Brain (organoid and tissue), 16 donors: ENCODE measurements at places on chromosomes 5 and 9. TPM values are rescaled to one million over a fixed set of nuclear protein-coding genes. Genes with fewer than 3 reads are reported as not detected.
A peak's percentile ranks its signal among the peaks of the same experiment; 100 is the strongest.

- DNase-seq: no peak
These were observed 122.2 kb downstream of the CEMIP2 start for GRCh38 chr9:71646131-71646530.

- no peak for DNase-seq
These were observed 2.3 kb downstream of the DCANP1 start for GRCh38 chr5:135444881-135445280.

The LECT2 gene
- not detected for polyA plus RNA-seq

The CLIC3 gene
- 1.9 TPM for polyA plus RNA-seq

DNA sequence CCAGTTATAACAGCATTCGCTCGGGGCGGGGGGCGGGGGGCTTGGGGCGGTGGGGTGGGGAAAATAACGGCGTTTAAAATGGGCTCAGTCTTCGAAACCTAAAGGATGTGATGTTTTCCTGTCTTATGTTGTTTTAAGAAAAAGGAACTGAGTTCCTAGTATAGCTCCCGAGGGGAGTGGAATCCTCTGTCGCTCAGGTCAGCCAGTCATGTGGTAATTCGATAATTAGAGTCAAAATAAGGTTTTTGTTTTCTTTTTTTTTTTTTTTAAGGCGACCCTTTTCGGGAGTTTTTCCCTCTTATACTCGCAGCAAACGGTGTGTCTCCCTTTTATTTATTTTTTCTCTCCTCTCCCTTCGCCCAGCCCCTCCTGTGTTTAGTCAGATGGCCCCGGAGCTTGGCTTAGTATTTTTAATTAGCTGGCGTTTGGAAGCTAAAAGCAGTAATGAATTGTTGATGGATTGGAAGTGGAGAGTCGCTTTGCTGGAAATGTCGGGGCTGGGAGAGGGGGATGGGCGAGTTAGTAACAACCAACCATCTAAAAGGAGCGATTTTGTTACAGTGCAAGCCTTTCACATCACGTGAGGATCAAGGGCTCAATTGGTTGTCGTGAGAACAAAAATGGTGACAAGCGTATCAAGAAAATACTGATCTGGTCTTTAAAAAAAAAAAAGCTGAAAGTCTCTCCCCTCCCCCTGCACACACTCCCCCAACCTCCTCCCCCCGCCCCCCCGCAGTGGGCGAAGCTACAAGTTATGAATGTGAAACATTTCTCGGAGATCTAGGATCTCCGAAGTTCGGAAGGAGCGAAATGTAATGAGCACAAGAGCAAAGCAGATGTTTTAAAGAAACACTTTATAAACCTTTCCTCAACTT, 714 bp upstream of the ZNF608 start:
- DNase-seq: peak; percentile 98

DNA sequence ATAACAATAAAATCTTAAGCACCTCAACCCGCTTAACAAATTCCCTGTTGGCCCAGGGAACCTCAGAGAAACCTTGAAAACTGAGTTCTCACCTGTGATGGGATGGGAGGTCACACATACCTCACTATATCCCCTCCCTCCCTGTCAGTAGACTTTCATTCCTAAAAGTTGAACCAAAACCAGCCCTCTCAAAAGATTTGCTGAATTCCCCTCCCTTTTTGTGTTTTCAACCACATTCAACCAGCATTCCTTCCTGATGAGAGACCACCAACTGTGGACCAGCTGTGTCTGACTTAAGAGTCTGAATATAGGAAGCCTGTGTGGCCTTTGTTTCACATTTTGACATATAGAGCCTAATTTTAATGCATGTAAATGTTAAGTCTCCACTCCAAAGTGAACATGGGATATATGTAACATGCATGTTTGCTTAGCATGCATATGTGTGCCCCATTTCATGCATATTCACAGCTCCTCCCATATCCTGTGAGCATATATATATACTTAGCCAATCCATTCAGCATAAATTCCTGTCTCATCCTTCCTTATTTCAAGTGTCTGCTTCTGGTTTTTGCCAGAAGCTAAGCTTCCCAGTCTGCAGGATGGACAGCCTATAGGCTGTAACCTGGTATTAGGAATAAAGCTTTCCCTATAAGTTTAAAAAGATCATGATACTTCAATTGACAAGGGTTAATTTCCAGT, 604.6 kb downstream of the PTPRD start:
- peak; percentile 31 for DNase-seq

DNA sequence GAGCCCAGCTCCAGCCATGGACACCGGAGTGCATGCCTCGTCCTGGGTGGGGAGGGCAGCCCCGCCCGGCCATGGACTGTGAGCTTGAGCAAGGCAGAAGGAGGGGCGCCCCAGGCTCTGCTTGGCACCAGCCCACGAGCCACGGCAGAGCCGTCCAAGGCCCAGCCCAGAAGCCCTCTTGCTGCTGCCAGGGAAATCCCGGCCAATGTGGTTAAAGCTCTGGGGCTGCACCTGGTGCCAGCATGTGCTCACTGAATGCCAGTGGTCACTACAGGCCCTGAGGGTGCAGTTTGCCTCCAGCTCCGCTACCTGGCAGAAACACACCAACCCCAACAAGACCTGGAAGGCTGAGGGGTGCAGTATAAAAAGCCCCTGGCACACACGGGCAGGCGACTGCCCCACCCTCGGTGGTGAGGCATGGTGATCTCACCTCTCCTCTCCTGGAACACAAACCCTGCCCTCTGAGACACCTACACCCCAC, 11.8 kb downstream of the BRD3 start:
- DNase-seq: peak; percentile 28

DNA sequence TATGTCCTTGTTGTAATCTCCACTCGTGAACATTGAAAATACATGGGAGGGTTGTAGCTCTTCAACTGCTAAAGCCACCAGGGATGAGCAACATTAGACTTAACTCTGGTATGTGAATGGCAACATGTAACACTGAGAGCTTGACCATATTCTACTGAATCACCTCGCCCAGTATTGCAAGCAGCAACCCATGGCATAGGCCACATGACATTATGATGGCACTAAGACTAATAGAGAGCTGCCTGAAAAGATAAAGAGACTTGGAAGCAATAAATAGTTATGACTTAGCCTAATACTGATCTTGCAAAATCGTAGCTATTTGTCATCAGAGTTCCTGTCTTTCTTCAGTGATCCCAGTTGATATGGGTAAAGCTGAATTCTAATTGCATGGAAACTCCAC, 108.4 kb upstream of the NREP start:
- DNase-seq: no peak

DNA sequence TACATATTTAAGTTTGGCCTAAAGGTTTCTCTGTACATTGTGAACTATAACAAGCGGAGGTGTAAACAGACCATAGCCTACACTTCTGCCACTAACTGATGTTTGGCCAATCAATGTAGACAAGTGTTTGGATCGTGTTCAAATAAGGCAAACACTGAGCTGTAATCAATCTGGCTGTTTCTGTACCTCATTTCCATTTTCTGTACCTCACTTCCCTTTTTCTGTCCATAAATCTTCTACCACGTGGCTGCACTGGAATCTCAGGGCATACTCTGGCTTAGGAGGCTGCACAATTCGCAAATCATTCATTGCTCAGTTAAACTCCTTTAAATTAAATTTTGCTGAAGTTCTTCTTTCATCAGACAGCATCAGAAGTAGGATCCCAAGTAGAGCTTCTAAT, 140.9 kb downstream of the SLC25A46 start:
- no peak for DNase-seq

The TMEM171 gene
- 2.1 TPM for polyA plus RNA-seq

The PCDHA9 gene
- polyA plus RNA-seq: not detected

- DNase-seq: no peak
These were observed 297.1 kb downstream of the FBXL7 start for GRCh38 chr5:15797116-15797515.

The ZNF354B gene
- polyA plus RNA-seq: 0.58 TPM

DNA sequence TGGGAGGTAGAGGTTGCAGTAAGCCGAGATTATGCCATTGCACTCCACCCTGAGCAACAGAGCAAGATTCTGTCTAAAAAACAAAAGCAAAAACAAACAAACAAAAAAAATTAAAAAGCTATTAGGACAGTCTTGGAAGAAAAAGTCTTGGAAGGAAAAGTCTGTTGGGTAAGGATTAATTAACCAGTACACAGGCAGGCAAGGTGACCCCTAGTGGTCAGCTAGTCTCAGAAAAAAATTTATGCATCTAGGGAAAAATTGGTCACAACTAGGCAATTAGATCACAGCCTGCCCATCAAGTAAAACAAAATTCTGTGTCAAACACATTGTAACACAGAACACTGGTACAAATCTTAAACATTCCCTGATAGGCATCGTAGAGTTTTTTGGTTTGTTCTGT, 6.7 kb upstream of the ANKRD18B start:
- DNase-seq: peak; percentile 24

GRCh38 chr5:19605846-19606407, 382.1 kb downstream of the CDH18 start:
- no peak for DNase-seq

DNA sequence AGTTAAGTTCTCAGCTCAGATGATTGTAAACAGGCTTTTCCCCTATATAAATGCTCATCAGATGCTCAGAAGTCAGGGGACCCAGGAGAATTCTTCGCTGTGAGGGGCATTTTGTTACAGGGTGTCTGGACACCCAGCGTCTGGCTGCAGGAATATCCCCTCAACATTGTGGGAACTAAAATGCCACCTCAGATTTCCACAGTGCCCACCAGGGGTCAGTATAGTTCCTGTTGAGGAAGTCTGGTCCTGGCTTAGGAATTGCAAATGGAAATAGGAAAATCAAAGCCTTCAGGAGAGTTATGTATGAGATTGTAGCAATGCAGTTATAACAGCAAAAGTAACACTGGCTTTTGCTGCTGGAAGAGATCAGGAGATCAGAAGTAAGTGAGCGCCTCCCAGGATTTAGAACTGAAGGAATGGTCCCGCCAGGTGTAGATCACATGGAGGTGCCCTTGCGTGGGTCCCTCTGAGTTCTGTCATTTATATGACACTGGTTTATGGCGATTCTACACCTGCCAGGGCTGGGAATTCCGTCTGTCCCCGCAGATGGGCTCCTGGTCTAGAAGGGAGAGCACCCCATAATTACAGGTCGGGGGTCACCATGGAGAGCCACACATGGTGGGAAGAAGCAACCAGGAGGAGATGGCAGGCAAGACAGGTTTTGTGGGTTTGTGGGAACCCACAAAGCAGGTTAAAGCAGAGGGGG, 47.1 kb upstream of the CTSL start:
- DNase-seq: peak; percentile 93

The OR13J1 gene
- not detected for polyA plus RNA-seq

DNA sequence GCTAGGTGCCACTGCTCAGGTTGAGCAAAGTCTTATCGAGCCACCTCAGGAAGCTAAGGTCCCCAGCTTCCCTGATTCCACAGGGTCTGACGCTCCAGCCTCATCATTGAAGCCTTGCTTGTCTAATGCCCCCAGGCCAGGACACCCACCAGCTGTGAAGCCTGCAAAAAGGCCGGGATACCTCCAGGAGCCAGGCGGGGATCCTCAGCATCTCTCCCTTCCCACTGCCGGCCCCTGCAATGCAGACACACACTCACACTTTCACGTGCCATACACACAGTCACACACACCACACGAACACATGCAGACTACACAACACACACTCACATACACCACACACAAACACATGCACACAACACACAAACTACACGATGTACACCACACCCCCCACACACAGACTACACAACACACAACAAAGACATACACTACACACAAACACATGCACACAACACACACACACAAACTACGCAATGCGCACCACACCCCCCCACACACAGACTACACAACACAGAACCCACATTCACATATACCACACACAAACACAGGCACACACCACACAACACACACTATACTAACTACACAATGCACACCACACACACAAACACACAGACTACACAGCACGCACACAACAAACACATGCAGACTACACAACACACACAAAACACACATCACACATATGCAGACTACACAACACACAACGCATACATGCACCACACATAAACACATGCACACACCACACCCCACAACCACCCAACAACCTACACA, 17.8 kb upstream of the S1PR3 start:
- no peak for DNase-seq

DNA sequence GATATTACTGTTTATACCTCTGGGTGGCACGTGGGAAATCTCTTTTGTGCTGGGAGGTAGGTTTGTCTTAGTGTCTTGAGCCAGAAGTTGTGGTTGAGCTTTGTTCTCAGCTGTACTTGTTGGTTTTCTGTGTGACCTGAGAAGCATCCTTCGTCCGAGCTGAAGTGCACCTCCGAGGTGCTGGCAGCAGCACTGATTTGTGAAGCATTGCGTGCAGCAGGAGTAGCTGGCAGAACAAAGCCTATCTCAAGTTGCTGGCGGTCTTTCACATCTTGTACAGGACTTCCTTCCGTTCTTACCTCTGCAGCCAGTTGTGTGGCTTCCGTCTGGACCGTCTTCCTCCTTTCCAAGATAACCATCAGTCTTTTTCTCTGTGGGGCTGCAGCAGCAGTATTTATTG, 4.3 kb downstream of the PRRC2B start:
- no peak for DNase-seq

DNA sequence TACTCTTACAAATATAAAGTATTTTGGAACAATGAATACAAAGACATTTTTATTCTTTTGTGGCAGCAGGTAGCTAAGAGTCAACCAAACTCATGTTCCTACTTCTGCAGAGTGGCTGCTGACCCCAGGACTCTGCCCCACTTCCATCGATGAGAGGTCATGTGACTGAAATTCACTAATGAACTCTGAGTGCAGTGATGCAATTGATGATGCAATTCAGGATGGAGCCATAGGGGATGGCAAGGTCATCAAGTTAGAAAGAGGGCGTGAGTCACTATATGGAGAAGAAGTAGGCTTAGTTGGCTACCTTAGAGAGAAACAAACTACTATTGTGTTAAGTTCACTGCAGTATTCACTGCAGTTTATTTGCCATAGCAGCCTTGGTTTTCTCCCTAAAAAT, 340.4 kb downstream of the CTNND2 start:
- DNase-seq: no peak

The TIMD4 gene
- polyA plus RNA-seq: not detected

GRCh38 chr9:90637626-90638025, 5.0 kb downstream of the DIRAS2 start:
- DNase-seq: no peak

GRCh38 chr9:86486891-86487837, 133.0 kb upstream of the TUT7 start:
- DNase-seq: peak; percentile 81

DNA sequence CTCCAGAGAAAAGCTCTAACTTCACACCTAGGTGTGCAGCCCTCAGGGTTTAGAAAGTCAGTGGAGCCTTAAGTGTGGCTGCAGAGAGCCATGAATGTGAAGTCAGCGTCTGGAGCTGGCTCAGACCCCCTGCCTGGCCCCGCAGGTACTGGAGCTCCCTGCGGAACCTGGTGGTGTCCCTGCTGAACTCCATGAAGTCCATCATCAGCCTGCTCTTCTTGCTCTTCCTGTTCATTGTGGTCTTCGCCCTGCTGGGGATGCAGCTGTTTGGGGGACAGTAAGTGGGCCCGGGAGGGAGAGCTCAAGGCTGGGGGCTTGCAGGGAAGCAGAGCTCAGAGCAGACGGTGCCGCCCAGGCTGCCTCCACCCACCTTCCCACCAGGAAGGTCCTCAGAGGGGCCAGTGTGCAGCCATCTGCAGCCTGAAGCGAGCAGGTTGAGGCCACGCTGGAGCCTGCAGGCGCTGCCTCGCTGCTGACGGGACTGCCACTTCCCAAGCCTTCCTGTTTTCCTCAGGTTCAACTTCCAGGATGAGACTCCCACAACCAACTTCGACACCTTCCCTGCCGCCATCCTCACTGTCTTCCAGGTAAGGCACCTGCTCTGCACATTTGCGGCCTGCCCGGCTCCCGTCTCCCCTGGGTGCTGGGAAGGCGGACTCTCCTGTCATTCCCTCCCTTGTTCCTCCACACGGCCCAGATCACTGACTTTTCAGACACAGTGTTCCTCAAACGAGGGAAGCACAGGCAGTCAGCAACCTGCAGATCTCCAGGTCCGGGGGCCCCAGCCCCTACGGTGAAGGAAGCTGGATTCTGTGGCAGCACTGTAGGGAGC, 108.9 kb downstream of the CACNA1B start:
- DNase-seq: no peak

The PTPRD gene
- 15.2 TPM for polyA plus RNA-seq
